Kidney epithelial cell (primary cell): ENCODE measurements at places on chromosomes 7 and 10.

DNA sequence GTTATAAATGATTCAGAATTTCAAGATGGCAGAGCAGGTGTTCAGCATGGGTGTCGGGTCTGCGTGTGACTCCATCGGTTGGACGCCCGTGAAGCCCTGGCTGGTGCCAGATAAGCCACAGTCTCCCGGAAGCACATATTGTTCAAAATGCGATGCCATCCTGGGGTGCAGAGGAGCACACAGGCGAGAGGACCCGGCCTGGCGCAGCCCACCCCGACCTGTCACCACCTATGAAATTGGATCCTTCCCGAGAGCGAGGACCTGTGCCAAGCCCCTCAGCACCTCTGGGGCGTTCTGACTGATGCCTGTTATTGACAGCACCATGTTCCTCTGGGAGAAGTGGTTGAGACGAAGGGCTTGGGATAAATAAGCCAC is 110.1 kb downstream of the ACTR3B start:
- DNase-seq: no peak

GRCh38 chr10:120979435-120980278 is 128.5 kb downstream of the WDR11 start:
- DNase-seq: no peak

- DNase-seq: no peak
Observed at GRCh38 chr7:22116451-22117030, 170.8 kb upstream of the CDCA7L start.

DNA sequence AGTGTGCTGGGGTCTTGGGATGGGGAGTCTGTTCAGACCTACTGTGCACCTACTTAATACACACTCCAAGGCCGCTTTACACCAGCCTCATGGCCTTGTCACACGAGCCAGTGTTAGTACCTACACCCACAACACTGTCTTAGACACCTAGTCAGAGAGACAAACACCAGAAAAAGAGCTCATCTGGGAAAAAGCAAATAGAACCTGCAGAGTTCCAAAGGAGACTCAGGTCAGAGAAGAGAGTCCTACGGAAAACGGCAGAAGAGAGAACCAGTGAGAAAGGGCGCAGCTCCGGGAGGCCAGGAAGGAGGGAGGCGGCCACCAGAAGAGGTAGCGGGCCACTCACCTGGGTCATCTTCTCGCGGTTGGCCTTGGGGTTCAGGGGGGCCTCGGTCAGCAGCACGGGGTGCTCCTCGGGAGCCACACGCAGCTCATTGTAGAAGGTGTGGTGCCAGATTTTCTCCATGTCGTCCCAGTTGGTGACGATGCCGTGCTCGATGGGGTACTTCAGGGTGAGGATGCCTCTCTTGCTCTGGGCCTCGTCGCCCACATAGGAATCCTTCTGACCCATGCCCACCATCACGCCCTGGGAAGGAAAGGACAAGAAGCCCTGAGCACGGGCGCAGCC is 105.3 kb upstream of the TNRC18 start:
- no peak for DNase-seq

DNA sequence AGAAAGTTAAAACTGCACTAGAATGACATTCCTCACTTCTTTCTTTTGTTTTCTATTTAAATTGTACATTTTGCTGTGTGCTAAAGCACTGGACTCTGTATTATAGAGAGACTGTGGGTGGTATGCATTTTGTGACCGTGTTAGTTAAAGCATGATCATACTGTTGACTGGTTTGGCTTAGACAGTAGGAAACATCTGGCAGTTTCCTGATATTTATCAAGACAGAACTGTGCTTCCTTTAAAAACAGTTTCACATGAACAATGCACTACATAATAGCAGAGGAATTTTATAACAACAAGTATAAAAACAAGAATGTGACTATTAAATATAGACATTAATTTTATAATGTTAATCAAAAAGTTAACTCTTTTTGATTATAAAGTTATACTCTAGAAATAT is 23.1 kb downstream of the GNG11 start:
- no peak for DNase-seq

DNA sequence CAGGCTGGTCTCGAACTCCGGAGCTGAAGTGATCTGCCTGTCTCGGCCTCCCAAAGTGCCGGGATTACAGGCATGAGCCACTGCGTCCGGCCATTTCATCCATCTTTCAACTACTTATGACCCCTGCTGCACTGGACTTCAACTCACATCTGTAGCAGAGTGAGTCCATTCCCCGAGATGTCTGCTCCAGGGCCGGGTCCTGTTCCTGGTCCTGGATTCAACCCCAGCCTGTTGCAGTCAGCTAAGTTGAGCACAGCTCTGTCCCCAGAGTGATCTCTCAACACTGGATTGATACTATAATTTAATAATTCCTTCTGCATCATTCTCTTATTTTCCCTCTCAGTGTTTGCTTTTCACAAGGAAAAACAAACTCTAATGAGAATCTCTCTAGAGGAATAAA is 25.8 kb downstream of the PRTFDC1 start:
- no peak for DNase-seq

DNA sequence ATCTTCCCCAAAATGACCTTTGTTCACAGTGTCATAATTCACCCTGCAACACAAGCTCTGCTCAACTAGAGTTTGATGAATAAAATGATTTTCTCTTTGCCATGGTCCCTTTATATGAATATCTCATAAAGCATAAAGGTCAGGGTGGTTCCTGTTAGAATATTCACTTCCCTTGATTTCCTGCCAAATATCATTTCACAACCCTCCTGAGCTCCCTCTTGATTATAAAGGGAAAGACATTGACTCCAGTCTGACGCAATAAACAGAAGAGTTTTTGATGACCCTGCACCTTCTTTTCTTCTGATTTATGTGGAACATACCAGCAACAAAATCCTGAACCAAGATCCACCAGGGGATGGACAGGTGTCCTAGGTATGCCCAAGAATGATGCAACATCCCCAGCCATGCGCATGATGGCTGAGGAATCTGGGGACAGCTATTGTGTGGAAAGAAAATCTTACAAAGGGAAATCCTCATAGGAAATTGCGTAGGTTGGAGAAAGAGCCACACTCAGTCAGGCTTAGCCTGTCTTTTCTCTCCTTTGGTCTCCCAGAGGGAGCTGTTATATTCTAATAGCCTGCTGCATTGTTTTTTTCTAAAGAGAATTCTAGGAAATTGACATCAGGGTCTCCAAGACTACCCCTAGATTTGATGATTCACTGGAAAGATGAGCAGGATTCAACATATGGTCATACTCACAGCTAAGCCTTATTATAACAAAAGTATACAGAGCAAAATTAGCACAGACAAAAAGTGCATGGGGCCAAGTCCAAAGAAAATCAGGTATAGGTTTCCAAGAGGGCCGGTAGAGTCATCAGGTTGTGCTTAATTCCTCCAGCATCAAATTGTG is 18.8 kb downstream of the IFIT3 start:
- DNase-seq: no peak

- DNase-seq: no peak
Observed at GRCh38 chr10:72850861-72851260, 42.7 kb upstream of the OIT3 start.

DNA sequence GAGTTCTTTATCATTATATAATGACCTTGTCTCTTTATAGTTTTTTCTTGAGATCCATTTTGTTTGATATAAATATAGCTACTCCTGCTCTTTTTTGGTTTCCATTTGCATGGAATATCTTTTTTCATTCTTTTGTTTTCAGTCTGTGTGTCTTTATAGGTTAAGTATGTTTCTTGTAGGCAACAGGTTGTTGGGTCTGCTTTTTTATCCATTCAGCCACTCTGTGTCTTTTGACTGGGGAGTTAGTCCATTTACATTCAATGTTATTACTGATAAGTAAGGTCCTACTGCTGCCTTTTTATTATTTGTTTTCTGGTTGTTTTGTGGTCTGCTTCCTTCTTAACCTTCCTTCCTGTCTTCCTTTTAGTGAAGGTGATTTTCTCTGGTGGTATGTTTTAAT is 21.1 kb downstream of the GALNT11 start:
- DNase-seq: no peak

DNA sequence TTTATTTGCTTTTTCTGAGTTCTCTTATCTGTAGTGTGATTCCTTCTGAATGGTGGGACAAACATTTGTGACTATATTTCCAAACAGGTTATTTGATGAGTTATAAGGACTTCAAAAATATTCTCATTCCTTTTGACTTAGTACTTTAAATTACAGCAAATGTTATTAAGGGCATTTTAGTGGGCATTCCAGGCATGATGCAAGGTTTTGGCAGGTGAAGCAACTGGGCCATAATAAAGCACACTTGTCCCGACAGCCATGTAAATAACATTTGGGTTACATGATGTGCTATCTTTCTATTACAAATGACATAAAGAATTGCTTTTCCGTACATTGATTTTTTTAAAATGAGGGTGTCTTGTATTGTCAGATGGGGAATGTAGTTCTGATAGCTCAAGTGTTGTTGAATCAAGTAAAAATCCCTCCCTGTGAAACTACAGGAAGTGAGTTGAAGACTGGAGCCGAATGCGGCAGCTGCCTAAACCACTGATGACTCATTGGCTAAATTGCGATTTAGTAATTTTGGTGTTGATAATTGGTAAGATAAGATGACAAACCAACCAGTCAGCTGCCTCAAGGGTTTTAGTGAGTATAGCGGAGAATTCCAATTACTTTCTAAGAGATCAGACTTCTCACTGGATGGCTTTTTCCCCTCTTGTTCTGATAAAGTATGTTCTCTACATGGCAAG is 231.3 kb upstream of the NPY start:
- peak; percentile 50 for DNase-seq

GRCh38 chr10:83165265-83165664 is 974.0 kb upstream of the GHITM start:
- DNase-seq: no peak
